ENCODE measurements at places on chromosomes 1 and 21.

DNA sequence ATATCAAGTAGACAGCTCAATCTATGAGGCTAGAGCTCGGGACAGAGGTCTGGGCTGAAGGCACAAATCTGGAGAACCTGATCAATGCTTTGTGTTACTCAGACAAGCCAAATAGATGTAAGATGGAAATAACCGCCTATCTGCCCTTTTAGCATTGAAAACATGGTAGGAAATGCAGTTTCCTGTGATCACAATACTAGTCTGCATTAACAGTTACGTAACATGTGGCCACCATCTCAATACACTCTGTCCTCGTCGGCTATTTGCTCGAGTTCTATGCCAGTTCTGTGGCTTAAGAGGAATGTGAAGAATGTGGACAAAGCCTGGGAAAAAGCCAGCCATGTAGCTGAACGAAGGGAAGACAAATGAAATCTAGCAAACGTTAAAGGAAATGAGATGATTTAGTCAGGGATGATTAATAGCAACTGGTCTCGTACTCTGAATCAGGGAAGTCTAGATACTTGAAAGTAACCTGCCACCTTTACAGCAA lies 73.3 kb downstream of the HSF2BP start:
- DNase-seq, result no peak

DNA sequence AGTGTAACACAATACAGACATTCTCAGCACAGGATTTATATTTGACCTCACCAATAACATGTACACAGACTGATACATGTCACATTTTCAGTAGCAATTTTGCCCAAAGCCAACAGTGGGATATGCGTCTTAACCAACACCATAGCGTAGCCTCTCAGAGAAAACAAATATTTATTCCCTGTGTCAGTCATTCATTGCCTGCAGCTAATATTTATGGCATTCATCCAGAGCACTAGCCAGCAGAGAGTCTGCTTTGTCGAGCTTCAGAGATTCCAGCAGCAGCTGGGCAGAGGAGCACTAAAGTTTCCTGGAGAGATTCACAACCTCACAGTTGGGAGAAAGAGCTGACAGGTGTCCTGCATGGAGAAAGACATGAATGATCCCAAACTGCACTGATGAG lies 400.7 kb upstream of the DAB1 start:
- no peak for DNase-seq

- peak; percentile 18 for DNase-seq
Observed at GRCh38 chr1:154148807-154149206, 6.1 kb downstream of the NUP210L start.

DNA sequence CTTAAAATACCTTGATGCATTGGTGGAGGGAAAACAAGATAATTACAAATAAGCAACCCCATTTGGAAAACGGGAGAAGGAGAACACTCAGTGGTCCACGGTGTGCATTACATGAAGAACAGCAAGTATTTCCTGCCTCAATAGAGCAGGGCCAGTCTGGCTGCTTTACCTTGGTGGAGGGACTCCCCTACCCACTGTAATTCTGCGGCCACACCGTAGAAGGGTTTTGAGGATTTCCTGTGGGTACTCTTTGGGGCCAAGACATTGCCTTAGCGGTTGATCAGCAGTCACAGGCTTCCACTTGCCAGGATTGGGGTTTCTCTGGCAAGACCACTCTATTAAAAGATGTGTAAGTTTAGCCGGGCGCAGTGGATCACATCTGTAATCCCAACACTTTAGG lies 16.3 kb upstream of the TMEM54 start:
- no peak for DNase-seq

- no peak for DNase-seq
Observed at GRCh38 chr1:15492596-15492995, 16.7 kb downstream of the CELA2B start.

DNA sequence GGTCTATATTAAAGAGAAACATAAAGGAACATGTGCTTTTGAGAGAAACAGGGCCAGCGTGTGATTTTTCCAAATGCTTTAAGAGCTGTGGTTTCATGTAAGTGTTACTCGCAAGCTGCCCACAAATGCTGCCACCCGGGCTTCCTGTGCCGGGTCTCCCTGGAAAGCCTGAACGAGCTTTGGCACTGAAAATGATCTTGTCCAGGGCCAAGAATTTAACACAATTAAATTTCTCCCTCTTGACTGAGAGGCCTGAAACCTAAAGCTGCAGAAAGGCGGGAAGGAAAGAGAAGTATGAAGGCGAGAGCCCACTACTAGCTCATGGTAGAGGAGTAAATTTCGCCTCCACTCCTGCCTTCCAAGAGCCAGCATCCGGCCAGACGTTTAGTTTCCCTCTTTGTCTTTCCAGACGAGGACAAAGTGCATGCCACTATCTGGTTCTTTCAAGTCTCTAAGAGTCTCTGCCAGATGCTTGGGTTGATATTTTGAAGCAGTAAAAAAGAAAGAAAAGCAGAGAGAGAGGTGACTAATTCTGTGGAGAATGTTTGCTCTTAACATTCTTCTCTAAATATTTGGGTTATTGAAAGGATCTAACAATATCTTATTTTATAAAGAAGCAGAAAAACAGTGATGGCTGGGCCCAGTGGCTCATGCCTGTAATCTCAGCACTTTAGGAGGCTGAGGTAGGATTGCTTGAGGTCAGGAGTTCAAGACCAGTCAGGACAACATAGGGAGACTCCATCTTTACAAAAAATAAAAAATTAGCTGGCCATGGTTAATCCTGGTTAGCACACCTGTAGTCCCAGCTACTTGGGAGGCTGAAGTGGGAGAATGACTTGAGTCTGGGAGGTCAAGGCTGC lies 100.0 kb upstream of the HNRNPU start:
- peak; percentile 32 for DNase-seq

DNA sequence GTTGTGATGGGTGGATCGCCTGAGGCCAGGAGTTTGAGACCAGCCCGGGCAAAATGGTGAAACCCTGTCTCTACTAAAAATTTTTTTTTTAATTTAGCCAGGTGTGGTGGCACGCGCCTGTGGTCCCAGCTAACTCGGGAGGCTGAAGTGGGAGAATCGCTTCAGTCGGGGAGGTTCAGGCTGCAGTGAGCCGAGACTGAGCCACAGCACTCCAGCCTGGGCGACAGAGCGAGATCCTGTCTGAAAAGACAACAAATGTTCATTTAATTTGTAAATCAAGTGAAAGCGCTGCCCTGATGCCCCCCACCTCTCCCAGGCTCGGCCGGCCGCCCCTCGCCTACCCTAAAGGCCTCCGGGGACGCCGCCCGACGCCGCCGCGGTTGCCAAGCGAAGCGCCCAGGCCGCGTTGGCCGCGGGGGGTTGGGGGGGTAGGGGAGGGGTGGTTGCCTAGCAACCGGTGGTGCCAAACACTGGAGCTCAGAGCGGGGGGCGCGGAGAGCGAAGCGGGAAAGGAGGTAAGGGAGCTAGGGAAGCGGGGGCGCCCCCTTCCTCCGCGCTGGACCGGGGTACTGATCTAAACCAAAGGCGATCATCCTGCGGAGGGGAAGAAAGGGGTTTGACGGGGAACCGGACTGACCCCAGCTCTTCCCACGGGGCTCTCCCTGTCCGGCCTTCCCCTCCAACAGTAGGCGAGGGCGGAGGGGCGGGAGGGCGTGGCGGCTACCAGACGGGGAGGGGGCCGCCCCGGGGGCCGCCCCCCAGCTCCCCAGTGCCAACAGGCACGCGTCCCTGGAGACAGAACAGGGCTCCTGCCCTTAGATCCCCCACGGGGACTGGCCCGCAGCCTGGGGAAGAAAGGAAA lies at the start of gene TEKT2:
TSS of gene TEKT2 (plus strand) at position 460 of the 862 bp plus-strand sequence. CDS start 828 bp downstream, outside the sequence.
- DNase-seq, result no peak
